ENCODE measurements at places on chromosomes 2 and 18.

DNA sequence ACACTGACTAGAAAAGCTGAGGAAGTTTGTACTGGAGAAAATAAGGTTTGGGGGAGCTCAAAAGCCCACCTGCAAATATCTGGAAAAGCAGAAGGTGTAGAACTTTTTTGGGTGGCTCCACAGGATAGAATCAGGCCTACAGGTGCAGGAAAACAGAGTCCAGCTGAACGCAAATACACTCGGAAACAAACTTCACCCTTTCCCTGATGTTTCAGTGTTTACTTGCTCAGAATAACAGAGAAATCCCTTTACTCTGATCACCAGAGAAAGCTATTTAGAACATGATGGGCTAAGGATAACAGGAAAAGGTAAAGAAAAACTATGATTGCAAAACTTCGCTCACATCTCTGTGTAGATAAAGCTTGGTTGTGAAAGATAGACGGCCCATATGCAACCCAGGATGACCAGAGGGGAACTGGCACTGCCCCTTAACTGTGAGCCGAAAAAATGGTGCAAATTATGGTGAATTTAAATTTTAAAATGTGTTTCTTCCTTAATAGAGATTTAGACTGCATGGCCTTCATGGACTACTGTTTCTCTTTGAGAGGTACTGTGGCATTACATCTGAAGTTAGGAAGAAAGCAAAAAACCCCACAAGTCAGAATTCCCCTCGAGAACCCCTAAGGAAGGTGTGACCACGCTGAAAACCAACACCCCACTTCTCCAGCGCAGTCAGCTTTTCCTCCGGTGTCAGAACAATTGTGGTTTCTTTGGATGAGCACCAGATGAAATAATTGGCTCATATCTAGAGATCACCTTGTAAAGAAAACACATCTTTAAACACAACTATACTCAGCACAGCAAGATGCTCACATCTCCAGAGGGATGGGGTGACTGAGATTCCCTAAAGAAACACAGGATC, 84.5 kb upstream of the TMEM247 start:
- DNase-seq = no peak

- no peak for DNase-seq
Measured at GRCh38 chr2:71620851-71621251, 167.5 kb downstream of the DYSF start.

GRCh38 chr2:101360232-101360631, 27.1 kb downstream of the CREG2 start:
- peak; percentile 81 for DNase-seq

GRCh38 chr2:69779258-69780001, 37.5 kb downstream of the ANXA4 start:
- DNase-seq = peak; percentile 85

DNA sequence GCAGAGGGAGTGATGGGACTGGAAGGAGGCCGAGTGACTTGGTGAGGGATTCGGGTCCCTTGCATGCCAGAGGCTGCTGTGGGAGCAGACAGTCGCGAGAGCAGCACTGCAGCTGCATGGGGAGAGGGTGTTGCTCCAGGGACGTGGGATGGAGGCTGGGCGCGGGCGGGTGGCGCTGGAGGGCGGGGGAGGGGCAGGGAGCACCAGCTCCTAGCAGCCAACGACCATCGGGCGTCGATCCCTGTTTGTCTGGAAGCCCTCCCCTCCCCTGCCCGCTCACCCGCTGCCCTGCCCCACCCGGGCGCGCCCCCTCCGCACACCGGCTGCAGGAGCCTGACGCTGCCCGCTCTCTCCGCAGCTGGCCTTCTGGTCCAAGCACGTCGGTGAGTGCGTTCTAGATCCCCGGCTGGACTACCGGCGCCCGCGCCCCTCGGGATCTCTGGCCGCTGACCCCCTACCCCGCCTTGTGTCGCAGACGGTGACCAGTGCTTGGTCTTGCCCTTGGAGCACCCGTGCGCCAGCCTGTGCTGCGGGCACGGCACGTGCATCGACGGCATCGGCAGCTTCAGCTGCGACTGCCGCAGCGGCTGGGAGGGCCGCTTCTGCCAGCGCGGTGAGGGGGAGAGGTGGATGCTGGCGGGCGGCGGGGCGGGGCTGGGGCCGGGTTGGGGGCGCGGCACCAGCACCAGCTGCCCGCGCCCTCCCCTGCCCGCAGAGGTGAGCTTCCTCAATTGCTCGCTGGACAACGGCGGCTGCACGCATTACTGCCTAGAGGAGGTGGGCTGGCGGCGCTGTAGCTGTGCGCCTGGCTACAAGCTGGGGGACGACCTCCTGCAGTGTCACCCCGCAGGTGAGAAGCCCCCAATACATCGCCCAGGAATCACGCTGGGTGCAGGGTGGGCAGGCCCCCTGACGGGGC, 4.6 kb downstream of the PROC start:
- DNase-seq = peak; percentile 45

GRCh38 chr2:99607861-99608491, 118.2 kb upstream of the REV1 start:
- DNase-seq = no peak

DNA sequence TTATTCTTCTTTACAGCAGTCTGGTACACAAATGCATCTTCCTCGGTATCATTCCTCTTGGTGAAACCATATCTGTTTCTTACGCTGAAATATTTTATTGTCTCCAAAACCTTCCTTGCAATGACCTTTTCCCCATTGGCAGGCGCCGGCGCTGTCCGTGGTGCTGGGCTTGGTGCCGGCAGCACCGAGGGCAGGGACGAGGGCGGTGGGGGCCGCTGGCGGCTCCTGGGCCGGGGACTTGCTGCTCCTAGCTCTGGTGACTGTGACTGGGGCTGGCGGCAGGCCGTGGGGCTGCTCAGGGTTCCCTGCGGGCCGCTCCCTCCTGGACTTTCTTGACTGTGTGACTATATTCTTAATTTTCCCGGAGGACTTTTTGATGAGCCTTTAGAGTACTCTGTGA, 72.5 kb downstream of the GPR39 start:
- DNase-seq = no peak

- peak; percentile 6 for DNase-seq
Measured at GRCh38 chr2:195411219-195411687, 245.8 kb upstream of the SLC39A10 start.

DNA sequence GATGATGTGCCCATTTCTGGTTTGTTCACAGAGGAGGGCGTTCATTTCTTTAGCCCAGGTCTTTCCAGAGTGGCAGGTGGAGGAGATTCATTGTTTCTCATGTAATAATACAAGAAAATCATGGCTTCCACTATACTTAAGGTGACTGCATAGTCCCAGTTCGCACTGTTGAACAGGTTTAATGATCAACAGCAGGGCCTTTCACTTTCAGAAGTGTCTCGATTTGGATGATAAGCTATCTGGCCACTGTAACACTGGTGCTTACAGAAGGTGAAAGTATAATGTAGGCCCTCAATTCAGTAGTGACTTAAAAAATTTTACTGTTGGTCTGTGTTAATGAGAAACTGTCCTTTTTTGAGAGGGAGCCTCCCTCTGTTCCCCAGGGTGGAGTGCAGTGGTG, 1.4 kb downstream of the RMC1 start:
- DNase-seq = no peak

DNA sequence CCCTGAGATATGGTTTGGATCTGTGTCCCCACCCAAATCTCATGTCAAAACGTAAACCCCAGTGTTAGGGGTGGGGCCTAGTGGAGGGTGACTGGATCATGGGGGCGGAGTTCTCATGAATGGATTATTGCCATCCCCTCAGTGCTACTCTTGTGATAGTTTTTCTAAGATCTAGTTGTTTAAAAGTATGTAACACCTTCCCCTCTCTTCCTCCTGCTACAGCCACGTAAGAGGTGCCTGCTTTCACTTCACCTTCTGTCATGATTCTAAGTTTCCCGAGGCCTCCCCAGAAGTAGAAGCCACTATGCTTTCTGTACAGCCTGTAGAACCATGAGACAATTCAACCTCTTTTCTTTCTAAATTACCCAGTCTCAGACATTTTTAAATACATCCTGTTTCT, 16.9 kb downstream of the PUM2 start:
- no peak for DNase-seq

GRCh38 chr2:236915726-236916125, 170.0 kb upstream of the COPS8 start:
- no peak for DNase-seq

GRCh38 chr18:73670524-73670923, 477.1 kb downstream of the FBXO15 start:
- DNase-seq = no peak

GRCh38 chr2:167249197-167249596, 360.9 kb downstream of the XIRP2 start:
- no peak for DNase-seq

DNA sequence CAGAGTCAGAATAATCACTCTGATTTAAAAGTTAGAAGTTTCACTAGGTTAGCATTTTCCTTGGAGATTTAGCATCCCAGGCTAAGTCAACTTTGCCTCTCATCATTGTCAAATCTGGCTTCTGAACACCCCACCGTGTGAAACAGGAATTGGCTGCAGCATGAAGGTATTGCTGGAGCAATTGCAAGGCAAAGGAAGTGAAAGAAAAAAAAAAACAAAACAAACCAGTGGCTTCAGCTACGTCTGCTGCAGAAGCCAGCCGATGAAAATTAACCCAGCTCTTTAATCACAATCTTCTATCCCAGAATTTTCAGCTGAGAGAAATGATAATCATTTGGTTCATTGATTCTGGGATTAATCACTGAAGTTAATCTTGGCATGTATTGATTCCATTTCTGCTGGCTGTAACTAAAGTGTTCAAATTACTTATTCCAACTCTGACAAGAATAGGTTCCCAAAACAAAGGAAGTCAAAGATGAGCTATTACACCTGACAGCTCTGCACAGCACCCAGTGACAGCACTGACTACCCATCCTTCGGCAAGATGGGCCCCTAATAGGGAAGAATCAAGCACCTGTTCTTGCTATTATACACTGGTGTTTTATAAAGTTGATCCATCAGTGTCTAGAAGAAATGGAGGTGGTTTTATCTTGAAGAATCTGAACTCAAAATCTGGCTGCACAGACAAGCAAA, 42.7 kb upstream of the REG3G start:
- DNase-seq = no peak

DNA sequence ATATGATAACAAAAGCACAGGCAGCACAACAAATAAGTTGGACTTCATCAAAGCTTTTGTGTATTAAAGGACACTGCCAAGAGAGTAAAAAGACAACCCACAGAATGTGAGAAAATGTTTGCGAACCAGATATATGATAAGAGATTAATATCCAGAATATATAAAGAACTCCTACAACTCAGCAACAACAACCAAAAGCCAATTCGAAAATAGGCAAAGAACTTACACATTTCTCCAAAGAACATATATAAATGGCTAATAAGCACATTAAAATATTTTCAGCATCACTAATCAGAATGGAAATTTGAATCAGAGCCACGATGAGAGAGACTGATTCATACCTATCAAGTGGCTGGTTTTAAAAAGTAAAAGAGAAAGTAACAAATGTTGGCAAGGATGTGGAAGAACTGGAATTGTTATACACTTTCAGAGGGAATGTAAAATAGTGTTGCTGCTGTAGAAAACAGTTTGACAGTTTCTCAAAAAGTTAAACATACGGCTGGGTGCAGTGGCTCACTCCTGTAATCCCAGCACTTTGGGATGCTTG, 25.2 kb downstream of the EPB41L5 start:
- no peak for DNase-seq
